Liver (tissue), 10 donors: ENCODE measurements at places on chromosomes 4 and X. TPM values are rescaled to one million over a fixed set of nuclear protein-coding genes. Genes with fewer than 3 reads are reported as not detected.

GRCh38 chrX:19810802-19811201, 76.6 kb downstream of the SH3KBP1 start:
- DNase-seq: no peak

DNA sequence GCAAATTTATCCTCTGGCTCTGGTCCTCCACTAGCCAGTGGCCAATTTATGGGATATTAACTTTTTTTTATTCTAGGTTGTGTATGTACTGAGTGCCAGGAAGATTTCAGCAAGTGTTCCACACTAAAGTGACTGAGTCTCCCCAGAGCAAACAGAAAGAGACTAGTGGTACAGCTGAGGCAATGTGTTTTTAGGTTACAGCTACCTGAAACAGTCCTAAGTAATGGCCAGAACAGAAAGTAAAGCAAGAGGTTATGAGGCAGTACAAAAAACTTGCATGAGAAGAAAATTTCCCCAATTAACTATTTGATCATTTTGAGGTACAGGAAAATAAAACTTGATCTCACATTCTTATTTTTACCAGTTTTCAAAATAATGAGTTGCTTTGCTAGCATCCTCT, 31.2 kb downstream of the PRDM8 start:
- DNase-seq: no peak

GRCh38 chr4:113828702-113829101, 67.2 kb upstream of the CAMK2D start:
- no peak for DNase-seq

GRCh38 chr4:116733370-116733769, 352.0 kb downstream of the TRAM1L1 start:
- no peak for DNase-seq

DNA sequence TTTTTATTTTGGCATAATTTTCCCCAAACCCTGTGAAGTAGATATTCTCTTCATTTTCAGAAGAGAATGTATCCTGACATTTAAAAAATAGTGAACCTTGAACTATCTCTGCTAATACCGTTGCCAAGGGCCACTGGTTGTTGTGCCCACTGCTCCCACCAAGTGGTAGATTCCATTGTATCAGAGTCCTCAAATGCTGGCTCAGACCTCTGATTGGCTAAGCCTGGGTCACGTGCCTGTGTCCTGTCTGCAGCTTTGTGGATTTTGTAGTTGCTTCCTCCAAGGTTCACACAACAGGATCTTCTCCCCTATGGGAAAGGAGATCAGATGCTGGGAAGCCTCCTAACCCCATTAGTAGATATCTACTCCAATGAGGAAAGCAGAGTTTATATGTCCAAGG, 104.8 kb upstream of the CASK start:
- DNase-seq: no peak

GRCh38 chrX:40543661-40544328, 37.0 kb upstream of the ATP6AP2 start:
- DNase-seq: peak; percentile 34

GRCh38 chr4:139887962-139888735, 222.5 kb downstream of the MGST2 start:
- DNase-seq: no peak

GRCh38 chrX:1103360-1103759, 109.1 kb downstream of the CRLF2 start:
- no peak for DNase-seq

- DNase-seq: peak; percentile 88
These were observed at the start of gene MID1IP1 for GRCh38 chrX:38800981-38801845. MID1IP1 (plus strand) TSS chrX:38801459; CDS start chrX:38804947, 3,488 bp downstream.

DNA sequence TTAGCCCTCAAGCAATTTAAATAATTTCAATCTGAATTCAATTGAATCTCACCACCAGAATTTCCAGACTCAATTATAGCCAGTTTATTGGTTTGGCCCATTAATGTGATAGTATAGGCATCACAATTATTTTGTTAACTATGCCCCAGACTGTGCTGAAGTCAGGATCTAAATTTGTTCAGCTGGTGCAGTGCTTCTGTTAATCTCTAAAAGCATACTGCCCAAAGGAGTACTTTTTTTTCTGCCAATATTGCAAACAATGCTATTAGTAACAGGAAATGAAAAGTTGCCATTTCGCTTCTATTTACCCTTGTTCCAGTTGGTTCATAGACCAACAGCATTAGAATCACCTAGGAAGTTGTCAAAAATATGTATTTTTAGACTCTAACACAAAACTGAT, 171.0 kb downstream of the GPM6A start:
- no peak for DNase-seq

- no peak for DNase-seq
These were observed 137.8 kb upstream of the CPEB2 start for GRCh38 chr4:14864365-14865030.

GAGE2A gene
- not detected for polyA plus RNA-seq

PWWP3B gene
- 1.1 TPM for polyA plus RNA-seq

SULT1B1 gene
- 12.4 TPM for polyA plus RNA-seq

TRIM2 gene
- polyA plus RNA-seq: 4.4 TPM

P2RY10 gene
- polyA plus RNA-seq: 0.25 TPM
